ENCODE measurements at places on chromosomes 13 and 19.

DNA sequence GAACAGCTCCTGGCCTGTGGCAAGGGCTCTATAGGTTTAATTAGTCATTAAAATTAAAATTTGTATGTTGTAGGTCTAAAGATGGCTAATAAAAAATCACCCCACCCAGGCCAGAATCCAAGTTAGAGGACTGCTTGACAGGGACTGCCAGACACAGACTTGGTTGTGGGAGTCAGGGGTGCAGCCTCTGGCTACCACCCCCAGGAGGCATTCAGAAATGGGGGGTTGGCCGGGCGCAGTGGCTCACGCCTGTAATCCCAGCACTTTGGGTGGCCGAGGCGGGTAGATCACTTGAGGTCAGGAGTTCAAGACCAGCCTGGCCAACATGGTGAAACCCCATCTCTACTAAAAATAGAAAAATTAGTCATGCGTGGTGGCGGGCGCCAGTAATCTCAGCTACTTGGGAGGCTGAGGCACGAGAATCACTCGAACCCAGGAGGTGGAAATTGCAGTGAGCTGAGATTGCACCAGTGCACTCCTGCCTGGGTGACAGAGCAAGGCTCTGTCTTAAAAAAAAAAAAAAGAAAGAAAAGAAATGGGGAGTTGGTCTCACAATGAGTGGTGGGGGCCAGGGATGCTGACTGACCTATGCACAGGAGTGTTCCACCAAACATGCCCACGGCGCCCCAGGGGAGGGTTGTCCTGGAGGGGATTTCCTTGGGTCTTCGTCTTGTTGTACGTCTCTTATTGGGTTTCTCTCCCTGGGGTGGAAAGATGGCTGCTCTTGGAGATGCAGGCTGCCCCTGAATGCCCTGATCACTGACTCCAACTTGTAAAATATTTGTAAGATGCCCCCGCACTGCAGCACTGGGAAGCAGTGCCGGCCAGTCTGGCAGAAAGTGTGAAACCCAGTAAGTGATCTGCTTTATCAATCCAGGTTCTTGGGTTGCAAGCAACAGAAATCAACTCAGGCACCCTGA lies 68.8 kb downstream of the SIPA1L3 start:
- DNase-seq, result no peak

DNA sequence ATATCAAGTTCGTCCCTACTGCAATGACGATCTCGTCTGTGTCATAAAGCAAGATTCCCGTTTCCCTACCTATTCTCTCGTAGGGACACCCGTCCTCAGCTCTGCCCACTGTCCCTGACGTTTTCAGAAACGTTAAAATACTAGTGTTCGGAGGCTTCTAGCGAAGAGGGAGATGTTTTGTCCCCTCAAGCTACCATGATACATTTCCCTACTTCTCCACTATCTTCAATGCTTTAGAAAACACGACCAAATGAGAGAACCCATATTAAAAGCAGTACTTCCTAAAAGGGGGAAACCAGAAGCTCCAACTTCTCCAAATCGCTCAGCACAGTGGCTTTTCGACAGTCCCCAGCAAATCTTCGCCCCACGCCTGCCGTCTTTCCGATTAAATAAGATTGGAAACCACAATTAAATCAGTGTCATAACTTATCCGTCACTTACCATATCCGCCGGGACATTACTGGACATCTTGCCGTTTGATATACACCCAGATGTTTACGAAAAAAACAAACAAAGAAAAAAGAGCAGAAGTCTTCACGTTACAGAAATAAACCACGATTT lies 1.3 kb downstream of the UBL3 start:
- DNase-seq, result no peak

GRCh38 chr13:22562116-22562515 lies 618.7 kb upstream of the SGCG start:
- DNase-seq, result no peak

- DNase-seq, result no peak
Measured at GRCh38 chr13:112079696-112080095, 12.7 kb downstream of the SOX1 start.

DNA sequence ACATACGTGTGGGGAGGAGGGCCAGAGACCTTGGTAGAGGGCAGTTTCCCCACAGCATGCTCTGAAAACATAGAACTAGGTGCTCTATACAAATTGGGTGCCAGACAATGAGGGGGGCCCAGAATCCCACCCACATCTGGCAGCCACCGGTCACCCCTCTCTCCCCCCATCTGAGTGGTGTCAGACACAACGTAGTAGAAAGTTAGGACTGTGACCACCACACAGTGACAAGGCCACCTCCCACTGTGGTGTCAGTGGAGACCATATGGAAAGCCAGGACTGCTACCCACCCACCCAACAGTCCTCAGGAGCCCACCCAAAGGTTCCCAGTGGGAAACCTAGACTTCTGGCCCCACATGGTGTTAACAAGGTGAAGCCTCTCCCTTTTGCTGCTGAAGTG lies 2.1 kb upstream of the ATP4B start:
- DNase-seq, result no peak

DNA sequence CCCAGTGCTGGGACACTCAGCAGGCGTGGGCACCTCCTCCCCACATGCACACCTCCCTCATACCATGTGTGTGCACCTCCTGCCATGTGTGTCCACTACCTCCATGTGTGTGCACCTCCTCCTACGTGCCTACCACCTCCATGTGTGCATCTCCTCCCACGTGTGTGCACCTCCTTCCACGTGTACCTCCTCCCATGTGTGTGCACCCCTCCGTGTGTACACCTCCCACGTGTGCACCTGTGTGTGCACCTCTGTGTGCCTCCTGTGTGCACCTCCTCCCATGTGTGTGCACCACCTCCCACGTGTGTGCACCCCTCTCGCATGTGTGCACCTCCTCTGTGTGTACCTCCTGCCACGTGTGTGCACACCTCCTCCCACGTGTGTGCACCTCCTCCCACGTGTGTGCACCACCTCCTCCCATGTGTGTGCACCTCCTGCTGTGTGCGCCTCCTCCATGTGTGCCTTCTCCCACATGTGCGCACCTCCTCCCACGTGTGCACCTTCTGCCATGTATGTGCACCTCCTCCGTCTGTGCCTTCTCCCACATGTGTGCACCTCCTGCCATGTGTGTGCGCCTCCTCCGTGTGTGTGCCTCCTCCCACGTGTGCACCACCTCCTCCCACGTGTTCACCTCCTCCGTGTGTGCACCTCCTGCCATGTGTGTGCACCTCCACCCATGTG lies 6.1 kb upstream of the C13orf46 start:
- DNase-seq, result no peak

DNA sequence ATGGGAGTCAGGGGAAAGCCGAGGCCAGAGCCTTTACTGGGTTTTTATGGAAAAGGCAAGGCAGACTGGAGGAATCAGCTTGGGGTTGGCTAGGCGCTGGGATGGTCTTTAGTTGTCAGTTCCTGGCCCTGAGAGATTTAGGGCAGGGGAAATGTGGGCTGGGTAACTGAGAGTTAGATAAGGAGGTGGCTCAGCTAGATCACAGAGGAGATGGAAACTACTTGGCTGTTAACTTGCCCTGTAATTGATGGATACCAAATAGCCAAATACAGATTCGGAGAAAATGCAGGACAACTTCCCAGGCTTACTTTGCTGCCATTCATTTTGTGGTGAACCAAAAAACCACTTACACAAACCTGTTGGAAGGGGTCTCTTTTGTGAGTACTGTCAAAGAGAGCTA lies 54.0 kb downstream of the LRCH1 start:
- no peak for DNase-seq

DNA sequence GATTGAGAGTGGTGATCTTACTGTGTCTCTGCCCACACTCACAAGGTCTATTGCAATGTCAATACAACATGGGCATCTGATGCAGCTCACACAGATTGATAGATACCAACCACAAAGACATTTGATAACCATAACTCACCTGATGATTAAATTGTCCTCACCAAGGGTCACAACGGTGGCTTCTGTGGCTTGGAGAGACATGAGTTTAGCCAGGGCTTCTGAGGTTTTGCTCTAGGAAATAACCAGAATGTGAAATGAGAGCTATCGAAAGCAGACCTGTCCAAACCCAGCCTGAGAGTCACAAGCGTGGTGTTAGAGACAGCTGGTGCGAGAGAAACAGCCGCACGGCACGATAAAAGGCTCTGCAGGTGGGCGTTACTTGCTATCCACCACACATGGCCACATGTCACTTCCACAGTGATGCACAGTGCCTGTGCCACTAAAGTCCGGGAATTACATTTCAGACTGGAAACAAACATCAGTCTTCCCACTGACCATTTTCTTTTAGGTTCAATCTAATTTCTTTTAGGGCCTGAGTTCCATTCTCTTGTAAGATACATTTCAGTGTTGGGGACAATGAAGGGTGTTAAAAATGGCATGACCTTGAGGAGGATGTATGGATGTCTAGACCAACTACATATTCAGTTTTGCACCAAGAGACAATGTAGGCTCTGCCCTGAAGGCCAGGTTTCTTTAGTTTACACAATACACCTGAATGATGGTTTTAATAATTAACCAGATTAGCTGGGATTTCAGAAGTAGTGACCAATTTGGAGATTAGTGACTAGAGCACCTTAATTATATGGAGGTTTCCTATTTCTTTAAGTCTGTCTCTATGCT lies 53.7 kb downstream of the ATP7B start:
- DNase-seq, result no peak

- no peak for DNase-seq
Measured at GRCh38 chr19:42032431-42032830, 37.6 kb downstream of the GRIK5 start.

Data from fibroblast of skin of left biceps (primary cell).